ENCODE measurements at places on chromosomes 12 and 14.
A peak's percentile ranks its signal among the peaks of the same experiment; 100 is the strongest.

DNA sequence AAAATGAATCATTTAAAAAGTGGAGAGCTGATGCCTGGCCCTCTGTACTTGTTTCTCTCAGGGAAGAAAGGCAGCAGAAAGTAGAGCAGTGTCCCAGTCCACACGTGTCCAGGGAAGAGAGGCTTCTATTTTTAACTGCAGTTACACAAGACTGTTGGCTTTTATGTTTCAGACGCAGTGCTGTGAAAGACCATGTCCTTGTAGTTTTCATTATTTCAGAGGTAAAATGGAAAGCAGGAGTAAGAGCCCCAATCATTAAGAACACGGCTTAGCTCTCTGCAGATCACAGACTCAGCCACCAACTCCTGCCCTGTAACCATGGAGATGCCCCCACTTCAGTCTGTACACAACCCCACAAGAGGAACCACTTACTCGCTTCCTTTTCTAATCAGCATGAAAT, 336.3 kb downstream of the DAD1 start:
- no peaks in the 10 kb centered on the region for H3K4me1 ChIP-seq
- H3K27me3 ChIP-seq: no peaks in the 10 kb centered on the region
- no peak overlapping the region for H3K4me3 ChIP-seq
- H3K36me3 ChIP-seq: no peaks in the 10 kb centered on the region
- DNase-seq: no peak

- H3K27ac ChIP-seq: no peak overlapping the region
- peaks cover 4% of the 10 kb centered on the region for H3K27me3 ChIP-seq
- DNase-seq: peak; percentile 6
- H3K36me3 ChIP-seq: no peaks in the 10 kb centered on the region
- H3K4me3 ChIP-seq: no peak overlapping the region
- no peaks in the 10 kb centered on the region for H3K4me1 ChIP-seq
Measured at GRCh38 chr12:25130741-25131188, 64.2 kb downstream of the DNAI7 start.

GRCh38 chr14:36174767-36175424, 1.6 kb downstream of the PTCSC3 start:
- no peak for DNase-seq
- H3K27me3 ChIP-seq: peaks cover 29% of the 10 kb centered on the region
- H3K4me3 ChIP-seq: no peak overlapping the region
- H3K27ac ChIP-seq: no peak overlapping the region
- no peaks in the 10 kb centered on the region for H3K36me3 ChIP-seq

DNA sequence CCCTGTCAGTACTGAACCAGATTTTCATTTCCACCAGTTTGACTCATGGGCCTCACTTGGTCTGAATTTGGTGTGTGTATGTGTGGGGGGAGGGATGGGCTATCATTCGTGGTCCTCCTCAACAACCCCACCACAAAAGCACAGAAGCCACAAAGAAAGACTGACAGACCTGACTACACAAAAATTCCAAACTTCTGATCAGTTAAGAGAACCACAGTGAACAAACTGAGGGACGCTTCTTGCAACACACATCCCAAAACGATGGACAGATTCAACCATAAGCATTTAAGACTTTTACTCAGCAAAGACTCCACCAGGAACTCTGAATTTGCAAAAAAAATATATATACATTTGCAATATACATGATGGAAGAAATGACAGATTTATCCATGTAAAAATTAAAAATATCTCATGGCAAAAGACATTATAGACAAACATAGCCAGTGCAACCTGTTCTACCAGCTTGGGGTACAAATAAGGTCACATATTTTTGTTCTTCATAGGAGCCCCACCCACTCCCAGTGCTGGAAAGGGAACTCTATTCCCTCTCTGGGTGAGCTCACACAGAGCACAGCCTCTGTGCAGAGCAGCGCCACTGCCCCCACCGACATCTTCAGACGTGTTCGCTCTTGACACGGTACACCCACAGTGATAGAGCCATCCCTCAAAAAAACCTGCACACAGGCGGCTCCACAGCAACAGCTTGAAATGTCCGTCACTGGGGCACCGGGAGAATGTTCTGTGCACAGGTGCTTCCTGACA, 49.7 kb downstream of the JAG2 start:
- no peak for DNase-seq
- H3K4me3 ChIP-seq: no peak overlapping the region
- H3K27me3 ChIP-seq: no peaks in the 10 kb centered on the region
- H3K4me1 ChIP-seq: no peaks in the 10 kb centered on the region
- no peak overlapping the region for H3K27ac ChIP-seq
- H3K36me3 ChIP-seq: no peaks in the 10 kb centered on the region
